ENCODE measurements at places on chromosomes 7 and 10.

DNA sequence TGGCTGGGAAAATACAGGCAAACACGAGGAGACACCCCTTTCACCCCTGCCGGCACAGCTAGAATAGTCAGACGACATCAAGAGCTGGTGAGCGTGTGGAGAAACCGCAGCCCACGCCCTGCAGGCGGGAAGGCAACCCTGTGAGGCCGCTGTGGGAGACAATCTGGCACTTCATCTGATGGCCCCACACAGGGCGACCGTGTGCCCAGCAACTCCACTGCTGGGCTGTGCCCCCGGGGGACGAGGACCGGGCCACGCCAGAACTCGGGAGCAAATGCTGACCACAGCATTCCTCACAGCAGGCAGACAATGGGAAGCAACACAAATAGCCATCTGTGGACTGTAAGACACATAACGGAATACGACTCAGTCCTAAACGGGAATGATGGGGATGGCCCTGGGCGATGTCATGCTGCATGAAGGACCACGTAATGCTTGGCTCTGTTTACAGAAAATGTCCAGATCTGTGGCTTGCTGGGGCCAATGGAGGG, 58.9 kb downstream of the CFAP46 start:
- DNase-seq: peak; percentile 13

DNA sequence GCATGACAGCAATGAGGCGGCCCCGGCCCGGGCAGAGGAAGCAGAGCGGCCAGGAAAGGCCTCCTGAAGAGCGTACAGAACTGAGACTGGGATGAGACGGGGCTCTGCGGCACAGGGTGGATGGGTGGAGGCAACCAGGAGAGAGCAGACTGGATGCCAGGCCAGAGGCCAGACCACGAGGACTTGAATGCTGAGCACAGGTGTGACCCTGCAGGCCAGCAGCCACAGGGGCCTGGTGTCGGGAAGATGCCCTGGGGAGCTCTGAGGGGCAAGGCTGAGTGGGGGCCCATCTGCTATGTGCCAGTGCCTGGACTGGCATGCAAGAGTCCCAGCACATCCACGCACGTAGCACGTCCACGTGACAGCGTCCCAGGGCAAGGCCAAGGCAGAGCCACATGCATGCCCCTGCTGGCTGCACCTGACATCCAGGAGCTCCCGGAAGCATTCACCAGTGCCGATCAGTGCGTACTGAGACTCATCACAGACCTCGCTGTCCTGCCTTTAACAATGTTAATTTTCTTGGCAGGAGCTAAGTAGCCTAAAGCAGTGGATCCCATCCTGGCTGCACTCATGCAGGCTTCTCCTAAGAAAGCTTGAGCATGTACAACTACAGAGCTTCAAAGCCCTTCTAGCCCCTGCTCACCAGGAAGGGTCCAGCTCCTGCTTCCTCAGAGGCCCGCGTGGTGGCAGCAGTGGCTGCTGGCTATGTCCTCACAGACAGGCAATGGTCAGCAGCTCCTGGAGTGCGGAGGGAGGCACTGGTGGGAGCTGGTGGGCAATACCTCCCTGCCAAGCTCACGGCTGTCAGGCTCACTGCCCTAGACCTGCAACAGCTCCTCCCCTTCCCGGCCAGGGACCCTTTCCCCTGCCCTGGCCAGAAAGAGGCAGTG, 18.0 kb downstream of the GRID1 start:
- DNase-seq: no peak

DNA sequence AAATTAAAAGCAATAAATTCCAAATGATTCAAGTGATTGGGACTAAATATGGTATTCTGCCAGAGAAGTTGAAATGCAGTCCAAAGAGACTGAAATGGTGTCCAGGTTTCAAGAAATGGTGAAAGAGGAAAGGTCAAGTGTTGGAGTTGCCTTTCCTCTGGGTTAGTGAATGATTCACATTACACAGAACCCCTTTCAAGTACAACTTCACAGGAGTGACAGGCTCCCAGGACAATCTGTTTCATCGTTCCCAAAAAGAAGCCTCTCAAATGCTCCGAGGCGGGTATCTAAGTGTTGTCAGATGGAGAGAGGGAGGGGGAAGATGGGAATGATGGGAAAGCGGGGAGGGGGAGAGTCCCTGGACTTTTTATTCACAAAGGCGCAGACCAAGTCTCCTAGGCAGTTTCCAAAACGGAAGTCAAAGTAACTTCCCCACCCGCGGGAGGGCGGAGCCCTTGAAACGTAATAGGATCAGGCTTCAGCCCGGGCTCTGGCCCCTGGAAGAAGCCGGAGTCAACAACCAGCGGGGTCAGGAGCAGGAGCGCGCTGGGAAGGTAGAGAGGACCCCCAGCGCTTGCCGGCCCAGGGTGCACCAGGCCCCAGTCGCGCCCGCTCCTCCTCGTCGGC, 754 bp downstream of the SLC25A13 start:
- DNase-seq: peak; percentile 82

DNA sequence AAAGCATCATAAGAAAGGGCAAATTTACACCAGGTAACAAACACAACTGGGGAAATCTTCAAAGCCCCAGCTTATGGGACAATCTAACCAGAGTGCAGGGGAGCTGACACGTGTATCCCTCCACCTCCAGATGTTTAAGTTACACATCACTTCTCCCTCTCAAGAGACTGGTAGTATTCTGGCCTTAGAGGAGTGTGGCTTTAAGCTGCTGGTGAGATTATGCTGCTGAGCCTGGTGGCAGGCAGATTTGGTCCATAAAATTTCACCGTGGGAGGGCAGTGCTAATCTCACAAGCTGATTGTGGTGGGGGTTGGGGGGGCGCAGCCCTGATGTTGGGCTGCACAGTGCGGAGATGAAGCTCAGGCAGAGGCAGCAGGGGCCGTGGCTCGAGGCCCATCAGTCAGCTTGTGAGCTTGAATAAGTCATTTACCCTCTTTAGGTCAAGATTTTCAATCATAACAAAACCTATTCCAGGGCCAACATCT, 431.0 kb upstream of the GALNT17 start:
- no peak for DNase-seq
